ENCODE measurements at places on chromosomes 2 and 18.

DNA sequence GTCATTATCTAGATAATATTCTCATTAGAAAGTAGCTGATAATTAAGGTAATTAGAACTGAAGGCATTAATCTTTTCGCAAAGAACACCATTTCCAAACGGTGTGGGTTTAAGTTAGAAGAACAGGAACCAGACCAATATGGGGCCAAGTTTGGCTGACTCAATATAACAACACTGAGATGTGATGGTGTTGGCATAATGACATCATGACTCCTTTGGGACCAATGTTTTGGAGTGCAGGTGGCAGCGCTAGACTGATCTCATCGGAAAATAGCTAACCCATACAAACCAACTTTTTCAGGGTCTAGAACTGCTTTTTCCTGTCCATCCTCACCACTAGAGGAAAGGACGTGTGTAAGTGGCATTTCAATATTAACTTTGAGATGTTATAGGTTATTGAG is 1171.7 kb upstream of the ZEB2 start:
- DNase-seq, result no peak

DNA sequence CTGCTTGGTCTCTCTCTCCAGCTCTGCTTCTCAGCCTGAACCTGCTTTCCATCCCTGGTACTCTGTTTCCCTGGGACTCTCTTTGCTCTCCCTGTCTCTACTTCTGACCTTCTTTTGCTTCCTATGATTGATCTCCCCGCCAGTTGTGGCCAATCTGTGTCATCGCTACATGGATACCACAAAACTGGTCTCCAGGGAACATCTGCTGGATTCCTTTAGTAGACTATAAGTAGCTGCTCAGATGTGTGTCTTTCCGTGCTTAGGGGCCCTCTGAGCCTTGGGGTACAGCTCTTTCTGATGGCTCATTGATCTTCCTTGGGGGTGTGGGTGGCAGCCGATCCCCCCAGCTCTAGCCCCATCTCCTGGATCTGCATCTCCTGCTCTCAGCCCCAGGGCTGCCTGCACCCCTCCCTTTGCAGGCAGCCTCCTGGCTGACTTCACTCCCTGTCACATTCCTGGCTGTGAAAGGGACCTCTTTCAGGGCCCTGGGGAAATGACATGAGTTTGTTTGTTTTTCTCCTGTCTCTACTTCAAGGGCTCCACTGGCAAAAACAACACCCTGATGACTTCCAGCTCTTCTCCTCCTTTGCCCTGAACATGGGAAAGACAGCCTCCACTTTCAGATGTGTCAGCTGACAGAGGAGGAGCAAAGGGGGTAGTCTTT is 333.7 kb downstream of the CYP26B1 start:
- no peak for DNase-seq

- DNase-seq, result no peak
Measured at GRCh38 chr18:54235871-54236270, 11.4 kb upstream of the MBD2 start.

DNA sequence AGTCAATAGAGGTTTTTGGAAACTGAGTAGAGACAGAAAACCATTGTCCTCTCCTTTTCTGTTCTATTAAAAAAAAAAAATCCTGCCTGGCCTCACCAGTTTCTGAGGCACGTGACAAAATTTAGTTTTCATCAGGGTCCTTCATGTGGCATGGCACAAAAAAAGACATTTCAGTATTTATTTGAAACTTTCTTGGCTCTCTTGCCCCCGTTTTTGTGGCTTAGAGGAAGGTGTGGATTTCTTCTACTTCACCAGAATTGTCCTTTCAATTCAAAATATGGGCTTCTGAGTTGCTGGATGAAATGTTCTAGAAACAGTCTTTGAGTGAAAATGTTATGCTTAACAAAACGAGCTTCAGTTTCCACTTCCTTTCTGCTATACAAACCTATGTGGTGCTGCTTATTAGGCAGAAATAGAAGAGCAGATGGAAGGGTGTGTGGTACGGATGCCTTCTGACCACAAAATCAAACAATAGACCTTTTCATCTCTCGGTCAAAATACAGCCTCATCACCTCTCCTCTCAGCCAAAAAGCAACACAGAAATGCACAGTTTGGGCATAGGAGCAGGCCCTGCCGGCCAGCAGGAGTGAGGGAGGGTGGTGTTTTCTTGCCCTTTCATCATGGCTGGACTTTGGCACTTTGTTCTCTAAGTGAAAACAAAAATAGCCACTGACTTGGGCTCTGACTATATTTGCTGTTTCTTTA is 89.2 kb downstream of the SH3RF3 start:
- no peak for DNase-seq

DNA sequence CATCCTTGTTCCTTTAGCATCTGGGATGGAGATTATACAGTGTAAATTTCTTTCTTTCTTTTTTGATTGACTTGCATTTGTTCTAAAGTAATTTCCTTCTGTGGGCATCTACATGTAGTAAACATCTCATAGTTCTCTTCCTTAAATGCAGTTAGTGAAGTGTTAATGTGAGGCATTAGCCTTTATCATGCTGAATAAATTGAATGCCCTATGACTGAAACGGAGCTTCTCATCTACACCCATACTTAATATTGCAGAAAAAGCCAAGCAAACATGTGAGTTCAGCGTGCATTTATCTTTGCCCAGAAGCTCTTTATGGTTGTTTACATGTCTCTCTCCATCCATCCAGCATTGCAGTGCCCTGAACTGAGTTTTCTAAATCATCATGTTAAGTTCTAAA is 58.3 kb downstream of the LYPD1 start:
- no peak for DNase-seq

GRCh38 chr2:156769802-156770201 is 333.6 kb downstream of the GPD2 start:
- DNase-seq, result no peak

DNA sequence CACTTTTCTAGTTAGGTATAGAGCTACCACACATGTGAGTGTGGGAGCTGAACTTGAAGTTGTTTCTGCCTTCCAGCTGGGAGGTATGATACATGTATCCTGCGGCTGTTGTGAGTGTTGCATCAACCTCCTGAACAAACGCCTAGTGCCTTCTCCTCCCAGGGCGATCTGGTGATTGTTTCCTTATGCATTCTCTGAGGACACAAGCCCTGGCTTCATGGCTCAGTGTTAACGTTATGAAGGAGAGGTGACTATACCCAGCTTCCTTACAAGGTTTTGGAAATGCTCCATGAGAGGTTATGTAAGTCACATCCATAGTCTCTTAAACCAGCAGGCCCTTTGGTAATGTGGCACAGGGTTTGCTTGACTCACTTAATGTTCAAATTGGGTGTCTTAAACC is 64.9 kb downstream of the SPRED2 start:
- no peak for DNase-seq

DNA sequence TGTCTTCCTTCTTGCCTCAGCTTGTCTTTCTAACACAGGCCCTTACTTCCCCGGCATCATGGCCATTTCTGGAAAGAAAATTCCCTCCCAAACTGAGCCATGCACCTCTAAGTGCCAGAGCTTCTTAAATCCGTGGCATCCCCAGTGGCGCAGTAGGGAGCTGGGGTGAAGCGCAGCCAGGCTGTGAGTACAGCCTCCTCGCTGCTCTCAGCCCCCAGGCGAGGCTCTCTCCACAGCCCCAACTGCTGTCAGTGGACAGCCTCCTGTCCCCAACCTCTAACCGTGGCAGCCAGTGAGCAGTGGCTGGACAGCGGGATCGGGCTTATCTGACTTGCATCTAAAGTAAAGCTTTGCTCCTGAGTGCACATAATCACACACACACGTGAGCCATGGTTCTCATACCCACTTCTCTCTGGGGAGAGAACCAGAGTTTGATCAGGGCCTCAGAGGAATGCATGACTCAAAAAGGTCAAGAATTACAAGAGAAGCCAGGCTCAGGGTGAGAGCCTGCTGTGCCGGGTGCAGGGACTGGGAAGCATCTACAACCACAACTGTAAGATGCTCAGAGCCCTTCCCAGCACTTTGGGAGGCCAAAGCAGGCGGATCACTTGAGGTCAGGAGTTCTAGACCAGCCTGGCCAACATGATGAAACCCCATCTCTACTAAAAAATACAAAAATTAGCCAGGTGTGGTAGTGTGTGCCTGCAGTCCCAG is 50.7 kb downstream of the SFXN5 start:
- no peak for DNase-seq

DNA sequence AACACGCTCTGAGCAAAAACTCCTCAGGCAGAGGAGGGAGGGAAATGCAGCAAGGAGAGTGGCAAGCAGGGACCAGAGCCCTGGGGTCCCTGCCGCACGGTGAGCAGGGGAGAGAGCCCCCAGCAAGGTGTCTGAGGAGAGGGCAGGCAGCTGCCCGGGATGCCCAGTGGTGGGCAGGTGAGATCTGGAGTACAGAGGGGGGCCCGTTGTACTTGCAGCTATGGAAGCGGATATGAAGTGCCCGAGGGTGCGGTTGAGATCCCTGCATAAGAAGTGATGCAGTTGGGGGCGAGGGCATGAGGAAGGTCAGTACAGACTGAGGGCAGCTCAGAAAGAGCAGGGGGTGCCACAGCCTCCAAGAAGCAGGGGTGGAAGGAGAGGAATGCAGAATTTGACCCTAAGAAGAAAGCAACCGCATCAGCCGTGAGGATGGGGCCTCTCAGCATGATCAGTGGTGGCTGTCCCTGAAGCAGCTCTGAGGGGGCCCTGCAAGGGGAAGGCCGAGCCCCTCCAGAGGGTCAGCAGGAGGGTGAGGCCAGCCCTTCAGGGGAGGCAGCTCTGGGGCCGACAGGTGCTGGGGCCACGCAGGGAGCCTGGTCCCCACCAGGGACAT is 29.4 kb downstream of the MTERF4 start:
- DNase-seq, result no peak

DNA sequence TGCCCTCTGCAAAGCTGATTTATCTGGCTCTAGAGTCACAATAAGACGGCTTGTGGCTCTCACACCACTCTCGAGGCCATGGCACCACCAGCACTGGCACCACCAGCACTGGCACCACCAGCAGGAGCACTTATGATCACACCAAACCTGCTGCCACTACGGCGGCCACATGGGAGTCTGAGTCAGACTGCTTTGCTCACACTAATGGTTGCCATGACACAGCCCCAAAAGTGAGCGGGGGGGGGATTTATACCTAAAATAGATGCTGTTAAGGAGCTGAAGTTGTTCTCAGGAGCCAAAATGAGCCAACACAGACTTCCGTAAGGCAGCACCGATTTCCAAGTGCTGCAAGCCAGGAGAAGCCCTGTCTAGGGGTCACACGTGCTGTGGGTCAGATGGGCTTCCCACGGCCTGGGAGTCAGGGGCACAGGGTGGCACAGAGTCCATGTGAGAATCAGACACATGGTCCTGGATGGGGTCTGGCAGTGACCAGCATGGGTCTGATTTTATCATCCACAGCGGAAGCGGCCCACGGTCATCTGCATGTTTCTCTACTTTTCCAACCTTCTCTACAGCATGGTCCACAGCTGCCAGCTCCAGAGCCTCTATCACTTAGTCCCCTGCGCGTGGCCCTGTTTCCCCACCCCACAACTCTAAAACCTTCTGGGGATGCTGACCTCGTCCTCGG is 16.7 kb downstream of the DNMT3A start:
- no peak for DNase-seq

- no peak for DNase-seq
Measured at GRCh38 chr2:173223871-173224270, 130.8 kb upstream of the CDCA7 start.

DNA sequence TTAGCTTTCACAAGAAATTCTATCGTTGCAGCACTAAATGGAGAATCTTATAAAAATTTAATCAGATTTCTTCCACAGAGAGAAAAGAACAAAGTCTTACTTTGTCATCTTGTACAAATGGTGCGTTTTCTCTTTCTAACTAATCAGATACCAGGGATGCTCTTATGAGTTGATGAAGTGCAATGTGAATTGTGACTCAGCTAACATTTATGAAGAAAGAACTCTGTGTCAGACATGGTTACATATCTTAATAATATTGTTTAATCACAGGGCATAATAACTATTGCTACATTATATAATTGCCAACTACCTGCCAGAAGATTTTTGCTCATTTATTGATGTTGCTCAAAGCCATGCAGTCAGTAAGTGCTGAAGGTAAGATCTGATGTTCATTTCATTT is 465.0 kb downstream of the CCDC85A start:
- DNase-seq, result no peak

GRCh38 chr2:3193443-3194330 is 183.9 kb downstream of the EIPR1 start:
- DNase-seq, result no peak

GRCh38 chr18:44761812-44762211 is 81.1 kb downstream of the SETBP1 start:
- no peak for DNase-seq

GRCh38 chr2:119860924-119861323 is 101.2 kb downstream of the PTPN4 start:
- no peak for DNase-seq

DNA sequence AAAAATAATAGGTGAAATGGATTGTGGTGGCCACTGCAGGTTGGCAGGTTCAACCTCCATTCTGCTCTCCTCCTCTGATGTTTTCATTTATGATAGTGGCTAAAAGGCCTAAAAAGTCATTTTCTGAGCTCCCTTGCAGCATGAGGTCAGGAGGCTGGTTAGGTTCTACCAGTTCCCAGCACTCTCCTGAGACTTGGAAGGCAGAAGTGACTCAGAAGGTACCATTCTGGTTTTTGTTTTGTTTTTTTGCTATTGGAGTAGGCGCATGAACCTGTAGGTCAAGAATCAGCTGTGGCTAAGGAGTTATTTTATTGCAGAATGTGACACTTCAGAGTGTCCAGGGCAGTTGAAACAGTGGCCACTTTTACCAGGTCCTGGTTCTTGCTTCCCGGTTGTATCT is 181.9 kb downstream of the CCDC102B start:
- DNase-seq, result no peak

DNA sequence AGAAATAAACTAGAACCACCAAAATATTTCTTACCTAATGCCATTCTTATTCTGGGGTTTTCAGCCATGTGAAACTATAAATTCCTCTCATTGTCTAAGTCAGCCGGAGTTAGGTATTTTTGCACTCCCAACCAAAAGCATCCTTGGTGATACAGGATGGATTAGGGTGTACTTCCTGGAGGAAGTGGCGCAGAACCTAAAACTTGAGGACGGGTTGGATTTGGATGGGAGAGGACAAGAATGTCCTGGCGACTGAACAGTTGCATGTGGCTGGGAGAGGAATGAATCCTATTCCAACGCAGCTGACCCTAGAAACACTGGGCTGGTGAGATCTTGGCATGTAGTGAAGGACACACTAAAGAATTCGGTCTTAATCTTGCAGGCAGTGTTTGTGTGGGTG is 58.5 kb downstream of the E2F6 start:
- DNase-seq, result no peak

- DNase-seq, result no peak
Measured at GRCh38 chr2:73295751-73296400, 2.5 kb upstream of the EGR4 start.

- DNase-seq, result no peak
Measured at GRCh38 chr18:3842844-3843243, 392.9 kb downstream of the TGIF1 start.
